ENCODE measurements at places on chromosomes 5 and 9. TPM values are rescaled to one million over a fixed set of nuclear protein-coding genes. Genes with fewer than 3 reads are reported as not detected.
A peak's percentile ranks its signal among the peaks of the same experiment; 100 is the strongest.

DNA sequence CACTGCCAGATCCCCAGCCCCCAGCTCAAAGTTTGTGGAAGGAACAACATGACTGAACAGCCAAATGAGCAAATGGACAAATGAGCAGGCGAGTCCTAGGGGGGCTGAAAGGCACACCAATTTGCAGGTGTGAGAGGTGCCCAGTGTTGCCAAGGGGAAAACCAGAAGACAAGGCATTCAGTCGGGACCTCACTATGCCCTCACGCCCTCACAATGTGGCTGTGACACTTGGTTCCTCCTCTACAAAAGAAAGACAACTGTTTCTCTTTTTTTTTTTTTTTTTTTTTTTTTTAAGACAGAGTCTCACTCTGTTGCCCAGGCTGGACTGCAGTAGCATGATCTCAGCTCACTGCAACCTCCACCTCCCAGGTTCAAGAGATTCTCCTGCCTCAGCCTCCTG lies 28.0 kb downstream of the TNIP1 start:
- DNase-seq, result no peak

The SLC6A19 gene
- 1.0 TPM for total RNA-seq

DNA sequence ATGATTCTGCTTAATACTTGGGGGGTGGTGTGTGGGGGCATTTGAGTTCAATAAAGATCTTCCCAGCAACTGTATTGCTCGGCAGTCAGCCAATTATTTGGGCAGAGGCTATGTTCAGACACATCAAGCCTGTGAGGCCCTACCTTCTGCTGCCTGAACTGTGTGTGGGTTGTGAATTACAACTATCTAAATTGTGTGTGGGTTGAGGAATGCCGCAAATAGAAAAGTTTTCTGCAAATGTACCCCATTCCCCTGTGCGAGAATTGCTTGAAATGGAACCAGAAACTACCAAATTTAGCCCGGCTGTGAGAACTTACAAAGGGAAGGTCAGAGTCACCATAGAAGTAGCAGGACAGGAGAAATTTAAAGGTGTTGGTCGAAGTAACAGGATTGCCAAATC lies 360.0 kb upstream of the PIK3R1 start:
- DNase-seq, result no peak

The PLAA gene
- 19.8 TPM for total RNA-seq

The GPBP1 gene
- total RNA-seq, result 84.3 TPM

- DNase-seq, result no peak
These were observed 216.2 kb upstream of the ACTBL2 start for GRCh38 chr5:57698802-57699201.

The ECM2 gene
- total RNA-seq, result not detected

- peak; percentile 92 for DNase-seq
These were observed 226.9 kb downstream of the SMARCA2 start for GRCh38 chr9:2241836-2242741.

- DNase-seq, result no peak
These were observed 55.9 kb upstream of the CEMIP2 start for GRCh38 chr9:71824257-71824656.

DNA sequence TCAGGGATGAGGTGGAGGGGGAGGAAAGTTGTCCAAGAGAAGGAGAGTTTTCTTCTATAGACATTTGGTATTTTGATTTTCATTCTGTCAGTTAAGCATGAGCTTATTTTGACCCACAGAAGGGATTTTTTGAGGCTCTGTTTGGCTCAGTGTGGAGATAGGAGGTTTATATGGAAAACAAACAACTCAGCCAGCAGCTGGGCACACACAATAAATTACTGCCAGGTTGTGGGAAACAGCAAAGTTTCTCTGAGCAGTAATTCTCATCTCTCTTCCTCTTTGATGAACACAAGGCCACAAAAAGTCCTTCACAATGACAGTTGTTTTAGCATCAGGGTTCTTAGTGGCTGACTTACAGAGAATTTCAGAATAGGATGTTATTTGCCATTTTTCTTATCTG lies 486.1 kb downstream of the KDM4C start:
- no peak for DNase-seq

The ZNF483 gene
- 6.5 TPM for total RNA-seq

- no peak for DNase-seq
These were observed 10.2 kb downstream of the FOXI1 start for GRCh38 chr5:170115925-170116324.

The FBP1 gene
- total RNA-seq, result 0.49 TPM
